DMS153 (cell line): ENCODE measurements at places on chromosomes 1 and 21.

DNA sequence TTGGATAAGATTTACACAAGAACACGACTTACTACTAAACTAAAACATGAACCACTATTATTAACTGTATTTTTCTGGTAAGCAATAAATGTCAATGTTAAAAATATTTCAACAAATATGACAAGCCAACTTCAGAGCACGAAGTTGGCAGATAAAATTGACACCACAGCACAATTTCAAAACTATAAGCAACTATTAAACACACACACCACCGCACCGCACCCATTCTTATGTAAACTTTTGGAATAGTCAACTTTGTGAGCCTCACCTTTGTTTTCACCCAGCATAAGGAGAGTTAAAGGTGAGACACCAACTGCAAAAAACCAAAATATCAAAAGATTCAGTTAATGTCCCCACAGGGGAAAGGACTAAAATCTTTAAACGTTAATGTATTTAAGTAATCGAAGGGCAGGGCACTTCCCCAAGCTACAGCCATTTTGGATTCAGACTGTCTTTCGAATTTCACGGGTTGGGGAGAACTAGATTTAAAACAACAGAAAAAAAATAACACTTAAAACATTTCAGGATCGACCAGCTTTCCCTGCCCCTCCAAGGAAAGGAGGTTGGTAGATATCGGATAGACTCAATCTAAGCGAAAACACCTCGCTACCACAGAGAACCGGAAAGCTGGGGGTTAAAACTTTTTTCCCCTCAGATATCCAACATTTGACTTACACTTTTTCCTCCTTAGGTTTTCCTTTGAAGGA, 872 bp downstream of the GPBP1L1 start:
- no peak for DNase-seq

- no peak for DNase-seq
Observed at GRCh38 chr21:31710586-31710985, 21.3 kb downstream of the SCAF4 start.

DNA sequence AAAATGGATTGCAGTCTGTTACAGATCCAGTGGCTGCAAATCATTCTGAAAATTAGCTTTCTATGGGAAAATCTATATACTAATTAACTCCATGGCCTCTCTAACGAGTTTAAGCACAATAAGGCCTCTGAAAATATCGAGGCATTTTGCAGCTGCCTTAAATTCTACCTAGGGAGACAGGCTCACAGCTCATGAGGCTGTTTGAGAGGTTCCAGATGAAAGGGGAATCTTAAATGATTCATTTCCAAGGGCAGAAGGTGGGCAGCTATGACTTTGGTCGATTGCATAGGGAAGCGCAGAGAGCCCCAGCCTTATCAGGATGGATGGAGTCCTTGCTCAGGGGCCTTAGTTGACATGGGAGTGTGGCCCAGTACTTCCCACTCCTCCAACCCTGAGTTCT, 216.8 kb upstream of the POU3F1 start:
- DNase-seq = no peak

DNA sequence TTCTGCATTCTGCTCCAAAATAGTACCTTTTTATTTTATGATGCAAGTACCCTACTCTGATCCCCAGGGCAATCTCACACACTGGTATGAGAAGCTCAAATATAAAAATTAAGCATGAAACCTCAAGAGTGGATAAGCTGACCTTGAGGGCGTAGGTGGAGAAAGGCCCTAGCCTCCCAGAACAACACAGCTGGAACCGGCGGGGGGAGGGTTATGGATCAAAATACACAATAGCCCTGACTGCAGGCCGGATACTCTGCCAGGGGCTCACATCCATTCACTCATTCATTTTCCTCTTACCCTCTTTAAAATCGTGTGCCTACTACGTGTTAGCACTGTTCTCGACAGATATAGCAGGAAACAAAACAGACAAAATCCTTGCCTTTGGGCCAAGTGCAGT, 32.8 kb upstream of the ECE1 start:
- DNase-seq = no peak

DNA sequence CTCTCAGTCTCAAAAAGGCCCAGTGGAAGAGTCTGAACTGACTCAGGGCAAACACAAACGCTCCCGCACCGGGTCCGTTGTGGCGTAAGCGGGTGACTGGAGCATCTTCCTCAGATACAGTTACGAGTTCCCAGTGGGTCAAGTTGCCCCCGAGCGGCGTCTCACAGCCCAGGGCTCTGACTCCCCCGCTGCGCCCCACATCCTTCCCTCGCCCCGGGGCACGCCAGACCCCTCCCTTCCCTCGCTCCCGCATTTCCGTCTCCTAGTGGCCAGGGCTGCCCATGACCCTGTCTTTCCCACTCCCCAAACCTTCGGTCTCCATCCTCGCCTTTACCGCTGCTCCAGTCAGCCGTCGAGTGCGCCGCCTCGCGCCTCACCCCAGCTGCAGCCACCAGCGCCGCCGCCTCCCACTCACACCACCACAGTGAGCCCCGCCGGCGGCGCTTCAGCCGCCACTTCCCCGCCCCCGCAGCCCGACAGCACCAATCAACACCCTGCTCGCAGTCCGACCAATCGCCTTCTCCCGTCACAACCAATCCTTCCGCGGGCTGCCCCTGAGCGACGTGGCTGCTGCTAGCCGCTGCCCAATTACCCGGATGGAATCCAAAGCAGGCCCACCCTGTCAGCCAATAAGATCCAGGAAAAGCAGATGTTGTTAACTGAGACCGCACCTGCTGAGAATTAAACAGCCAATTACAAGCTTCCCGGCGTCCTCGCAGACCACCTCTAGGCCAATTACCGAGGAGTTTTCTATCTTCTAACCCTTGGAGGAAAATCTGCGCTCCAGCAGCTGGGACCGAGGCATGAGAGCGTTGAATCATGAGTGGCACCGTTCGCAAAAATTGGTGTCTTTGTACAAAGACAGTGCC, at the start of gene TDRKH:
Gene TDRKH, minus strand, starts transcription at position 430 of the 869 bp plus-strand sequence. CDS start 7,478 bp downstream, outside the sequence.
- peak; percentile 100 for DNase-seq

DNA sequence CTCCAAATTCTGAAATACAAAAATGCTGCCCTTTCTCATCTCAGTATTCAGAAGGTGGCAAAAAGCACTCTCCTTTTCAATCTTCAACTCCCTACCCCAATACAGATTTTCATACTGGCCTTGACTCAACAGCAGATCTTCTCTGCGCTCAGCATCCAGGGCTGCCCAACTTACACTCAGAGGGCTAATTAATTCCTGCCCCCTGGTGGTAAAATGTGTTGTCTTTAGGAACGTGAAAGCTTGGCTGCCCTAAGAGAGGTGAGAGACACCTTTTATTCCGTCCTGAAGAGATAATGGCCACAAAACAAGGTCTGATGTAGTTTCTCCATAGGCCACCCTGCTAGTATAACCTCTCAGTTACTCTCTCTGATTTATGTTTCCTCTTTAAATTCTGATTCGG, 25.0 kb downstream of the KRTAP24-1 start:
- DNase-seq = no peak

DNA sequence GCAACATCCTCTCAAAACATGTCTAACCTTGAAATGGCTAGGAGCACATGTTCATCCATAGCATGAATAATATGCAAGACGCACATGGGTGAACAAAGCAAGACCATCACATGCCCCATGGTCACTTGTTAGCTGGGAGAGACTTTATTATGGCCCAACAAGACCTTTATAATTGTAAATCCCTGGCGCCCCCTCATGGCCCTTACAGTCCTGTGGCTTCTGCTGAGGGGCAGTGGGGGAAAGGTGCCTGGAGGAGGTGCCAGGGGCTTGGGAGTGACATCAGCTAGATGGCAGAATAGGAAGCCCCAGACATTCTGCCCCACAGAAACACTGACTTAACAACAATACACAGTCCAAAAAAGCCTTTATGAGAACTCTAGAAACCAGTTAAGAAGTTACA, 51.7 kb downstream of the CSMD2 start:
- DNase-seq = peak; percentile 5

GRCh38 chr1:91779548-91780021, 106.4 kb downstream of the TGFBR3 start:
- DNase-seq = peak; percentile 73

- no peak for DNase-seq
Observed at GRCh38 chr1:30120245-30121000, 603.0 kb downstream of the MATN1 start.

GRCh38 chr1:65605621-65606020, 185.2 kb downstream of the LEPR start:
- DNase-seq = no peak

- no peak for DNase-seq
Observed at GRCh38 chr1:187566354-187566753, 737.6 kb downstream of the PLA2G4A start.

DNA sequence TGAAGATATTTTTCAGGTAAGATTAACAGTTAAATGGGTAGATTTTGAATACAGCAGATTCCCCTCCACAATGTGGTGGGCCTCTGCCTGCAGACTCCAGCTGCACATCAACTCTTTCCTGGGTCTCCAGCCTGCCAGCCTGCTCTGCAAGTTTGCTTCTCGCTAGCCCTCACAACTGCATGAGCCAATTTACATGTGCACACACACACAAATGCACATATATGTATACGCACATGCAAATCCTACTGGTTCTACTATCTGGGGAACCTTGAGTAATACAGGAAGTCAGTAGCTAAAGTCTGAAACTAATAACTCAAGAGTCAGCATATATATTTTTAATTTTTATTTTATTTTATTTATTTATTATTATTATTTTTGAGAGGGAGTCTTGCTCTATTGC, 34.8 kb upstream of the QSOX1 start:
- DNase-seq = no peak

GRCh38 chr1:70907563-70908310, 139.9 kb downstream of the PTGER3 start:
- DNase-seq = no peak

GRCh38 chr1:182716740-182717720, 32.6 kb upstream of the RGS8 start:
- DNase-seq = no peak

- no peak for DNase-seq
Observed at GRCh38 chr21:26788790-26789189, 56.4 kb downstream of the ADAMTS1 start.

- no peak for DNase-seq
Observed at GRCh38 chr1:172946814-172947507, 103.8 kb downstream of the TNFSF18 start.

GRCh38 chr1:201591348-201591747, 52.4 kb downstream of the NAV1 start:
- DNase-seq = no peak

DNA sequence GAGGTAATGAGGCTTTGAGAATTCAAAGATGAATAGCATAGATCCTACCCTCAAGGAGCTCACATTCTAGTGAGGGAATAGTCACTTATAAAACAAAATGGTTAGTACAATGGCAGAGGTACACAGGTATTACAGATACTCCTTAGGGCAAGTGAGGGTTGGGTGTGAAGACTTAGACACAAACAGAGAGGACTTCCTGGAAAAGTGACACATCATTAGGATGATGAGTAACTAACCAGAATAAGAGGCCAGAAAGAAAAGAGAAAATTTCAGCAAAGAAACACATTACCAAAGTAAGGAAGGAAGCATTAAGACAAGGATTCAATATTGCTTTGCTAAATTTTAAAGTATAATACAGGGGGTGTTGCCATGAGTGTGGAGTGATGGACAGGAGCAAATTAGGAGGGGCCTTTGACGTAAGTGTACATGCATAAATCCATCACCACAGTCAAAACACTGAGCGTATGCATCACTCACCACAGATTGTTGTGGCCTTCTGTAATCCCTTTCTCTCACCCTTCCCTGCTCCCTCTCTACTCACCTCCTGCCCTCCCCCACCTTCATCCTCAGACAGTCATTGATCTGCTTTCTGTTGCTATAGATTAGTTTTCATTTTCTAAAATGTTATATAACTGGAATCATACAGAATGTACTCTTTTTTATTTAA, 7.9 kb downstream of the CD53 start:
- DNase-seq = no peak

DNA sequence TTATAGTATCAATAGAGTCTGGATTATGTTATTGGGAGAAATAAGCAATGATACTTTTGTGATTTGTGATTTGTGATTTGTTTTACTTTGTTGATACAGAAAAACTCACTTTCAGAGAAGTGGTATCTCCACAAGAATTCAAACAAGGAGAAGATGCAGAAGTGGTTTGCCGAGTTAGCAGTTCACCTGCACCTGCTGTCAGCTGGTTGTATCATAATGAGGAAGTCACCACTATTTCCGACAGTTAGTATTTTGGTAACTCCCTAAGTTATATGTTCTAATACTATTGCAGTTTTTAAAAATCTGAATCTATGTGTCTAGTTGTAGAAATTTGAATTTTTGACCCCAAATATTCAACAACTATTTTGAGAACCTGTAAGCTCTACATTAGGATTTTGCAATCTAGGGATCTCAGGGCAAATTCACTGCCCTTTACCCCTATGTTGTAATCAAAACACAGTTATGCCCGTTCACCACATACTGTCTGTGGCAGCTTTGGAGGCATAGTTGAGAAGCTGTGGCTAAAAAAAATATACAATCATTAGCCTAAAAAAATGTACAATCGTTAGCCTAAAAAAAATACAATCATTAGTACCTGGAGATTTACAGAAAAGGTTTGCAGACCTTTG, 288.1 kb downstream of the NCAM2 start:
- no peak for DNase-seq

- DNase-seq = no peak
Observed at GRCh38 chr1:20551945-20552727, at the start of gene FAM43B. Gene FAM43B, plus strand, starts transcription at chr1:20552573. Its CDS starts 401 bp downstream, at chr1:20552974.

GRCh38 chr1:233261206-233261605, 34.3 kb downstream of the PCNX2 start:
- DNase-seq = no peak

GRCh38 chr1:186680245-186681061, at the start of gene PTGS2:
Gene PTGS2, minus strand, starts transcription at chr1:186680423. Its CDS starts 133 bp downstream, at chr1:186680290.
- DNase-seq = no peak

GRCh38 chr1:110393691-110394492, 3.1 kb upstream of the SLC16A4 start:
- no peak for DNase-seq

- DNase-seq = no peak
Observed at GRCh38 chr1:10663678-10664035, 132.8 kb downstream of the CASZ1 start.

GRCh38 chr1:9280015-9280860, 12.5 kb upstream of the SPSB1 start:
- peak; percentile 5 for DNase-seq

DNA sequence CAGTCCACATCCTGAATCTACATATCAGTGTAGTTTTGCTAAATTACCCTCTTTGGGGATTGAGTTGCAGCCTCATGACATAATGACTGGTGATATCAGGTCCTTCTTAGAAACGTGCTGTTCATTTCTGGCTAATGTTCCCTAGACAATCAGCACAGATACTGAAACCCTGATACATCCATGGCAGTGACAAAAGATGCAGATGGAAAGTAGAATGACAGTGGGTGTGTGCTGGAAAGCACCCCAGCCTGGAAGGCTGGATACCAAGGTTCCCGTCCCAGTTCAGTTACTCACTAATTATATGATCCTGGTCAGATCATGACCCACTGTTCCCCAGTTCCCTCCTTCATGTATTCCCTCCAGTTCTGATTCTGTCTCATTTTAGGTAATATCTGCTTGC, 198.2 kb upstream of the FGGY start:
- DNase-seq = no peak

GRCh38 chr1:202135221-202135721, 9.3 kb downstream of the ARL8A start:
- peak; percentile 67 for DNase-seq

GRCh38 chr1:227780101-227781044, 35.1 kb upstream of the PRSS38 start:
- DNase-seq = no peak

GRCh38 chr1:151728151-151729054, 7.1 kb downstream of the RIIAD1 start:
- no peak for DNase-seq
